ENCODE measurements at places on chromosomes 1 and 21.

GRCh38 chr1:7430691-7431090 lies 340.4 kb upstream of the VAMP3 start:
- no peak for DNase-seq

DNA sequence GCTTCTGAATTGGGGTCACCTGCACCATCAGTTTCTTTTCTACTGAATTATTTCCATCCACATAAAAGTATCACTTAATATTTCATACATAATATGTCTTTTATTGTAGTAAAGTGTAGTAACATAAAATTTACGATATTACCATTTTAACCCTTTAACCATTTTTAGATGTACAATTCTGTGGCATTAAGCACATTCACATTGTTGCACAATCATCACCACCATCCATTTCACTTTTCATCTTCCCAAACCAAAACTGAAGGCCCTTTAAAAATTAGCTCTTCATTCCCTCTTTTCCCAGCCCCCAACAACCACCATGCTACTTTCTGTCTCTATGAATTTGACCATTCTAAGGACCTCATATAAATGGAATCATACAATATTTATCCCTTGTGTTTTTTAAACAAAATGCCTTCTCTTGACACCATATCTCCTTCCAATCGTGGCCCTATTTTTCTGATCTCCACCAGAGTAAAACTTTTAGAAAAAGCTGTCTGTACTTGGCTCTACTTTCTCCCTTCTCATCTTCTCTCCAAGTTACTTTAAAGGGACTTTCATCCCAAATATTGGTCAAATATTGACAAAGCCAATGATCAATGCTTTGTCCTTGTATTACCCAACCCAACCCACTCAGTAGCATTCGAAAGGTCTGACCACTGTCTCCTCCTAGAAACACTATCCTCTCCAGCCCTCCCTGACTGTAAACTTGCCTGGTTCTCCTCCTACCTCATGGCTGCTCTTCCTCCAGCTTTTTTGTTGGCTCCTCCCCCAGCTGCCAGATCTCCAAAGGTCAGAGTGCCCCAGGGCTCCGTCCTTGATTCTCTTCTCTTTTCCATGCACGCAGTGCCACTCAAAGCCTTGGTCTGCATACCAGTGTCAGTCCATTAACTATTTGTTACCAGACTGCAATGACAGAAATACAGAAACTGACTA lies 44.7 kb downstream of the SLC30A10 start:
- DNase-seq: peak; percentile 76

DNA sequence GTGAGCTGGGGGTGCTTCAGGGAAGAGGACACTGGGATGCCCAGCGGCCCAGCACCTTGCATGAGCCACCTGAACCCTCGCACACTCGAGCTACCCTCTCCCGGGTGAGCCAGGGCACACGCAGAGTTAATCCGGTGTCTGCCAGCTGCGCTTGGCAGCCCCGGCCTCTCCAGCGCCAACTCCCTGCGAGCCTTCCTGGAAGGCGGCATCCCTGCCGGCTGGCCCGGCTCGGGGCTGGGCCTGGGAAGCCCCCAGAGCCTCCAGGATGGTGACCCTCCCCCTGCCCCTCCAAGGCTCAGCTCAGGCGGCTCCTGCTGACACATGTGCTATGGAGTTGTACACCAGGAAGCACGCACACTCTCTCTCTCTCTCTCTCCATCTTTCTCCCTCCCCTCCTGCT lies 48.7 kb downstream of the RAP1GAP start:
- no peak for DNase-seq

- DNase-seq: no peak
These were observed 54.4 kb downstream of the EPRS1 start for GRCh38 chr1:219991919-219992318.

DNA sequence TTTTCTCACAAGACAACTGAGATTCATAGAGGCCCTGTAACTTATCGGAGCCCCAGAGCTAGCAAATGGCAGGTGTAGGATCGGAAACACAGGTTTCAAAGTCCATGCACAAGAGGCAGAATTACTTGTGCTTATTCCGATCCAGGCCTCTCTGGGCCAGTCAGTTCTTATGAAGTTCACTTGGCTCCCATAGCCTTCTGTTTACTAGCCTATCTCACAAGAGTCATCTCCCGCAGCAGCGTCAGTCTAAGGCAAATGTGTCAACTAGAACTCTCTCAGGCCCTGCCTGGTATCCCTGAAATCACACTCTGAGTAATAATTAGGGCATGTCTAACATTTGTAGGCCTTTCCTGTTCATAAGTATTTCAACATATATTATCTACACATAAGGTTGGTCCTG lies 43.3 kb downstream of the PHC2 start:
- DNase-seq: no peak

DNA sequence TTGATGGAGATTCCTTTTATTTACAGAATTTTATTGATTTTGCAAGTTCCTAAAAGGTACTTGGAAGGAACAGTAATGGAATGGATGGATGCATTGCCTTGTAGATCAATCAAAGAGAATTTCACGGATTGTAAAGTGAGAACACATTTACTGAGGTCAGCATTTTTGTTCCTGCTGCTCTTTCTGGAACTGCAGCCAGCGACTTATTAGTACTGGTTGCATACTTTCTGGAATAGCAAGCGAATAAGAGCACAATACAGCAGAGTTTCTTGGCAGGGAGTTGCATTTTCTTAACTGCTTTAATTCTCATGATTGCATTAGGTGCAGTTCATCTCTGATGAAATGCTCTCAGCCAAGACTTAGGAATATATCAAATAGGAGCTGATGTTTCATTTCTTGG lies 106.1 kb upstream of the CHODL start:
- DNase-seq: no peak
